Dorsolateral prefrontal cortex (tissue), 122 donors: ENCODE measurements at places on chromosomes 13 and 19. TPM values are rescaled to one million over a fixed set of nuclear protein-coding genes. Genes with fewer than 3 reads are reported as not detected.

Gene DENND1C
- total RNA-seq: 1.9 TPM

DNA sequence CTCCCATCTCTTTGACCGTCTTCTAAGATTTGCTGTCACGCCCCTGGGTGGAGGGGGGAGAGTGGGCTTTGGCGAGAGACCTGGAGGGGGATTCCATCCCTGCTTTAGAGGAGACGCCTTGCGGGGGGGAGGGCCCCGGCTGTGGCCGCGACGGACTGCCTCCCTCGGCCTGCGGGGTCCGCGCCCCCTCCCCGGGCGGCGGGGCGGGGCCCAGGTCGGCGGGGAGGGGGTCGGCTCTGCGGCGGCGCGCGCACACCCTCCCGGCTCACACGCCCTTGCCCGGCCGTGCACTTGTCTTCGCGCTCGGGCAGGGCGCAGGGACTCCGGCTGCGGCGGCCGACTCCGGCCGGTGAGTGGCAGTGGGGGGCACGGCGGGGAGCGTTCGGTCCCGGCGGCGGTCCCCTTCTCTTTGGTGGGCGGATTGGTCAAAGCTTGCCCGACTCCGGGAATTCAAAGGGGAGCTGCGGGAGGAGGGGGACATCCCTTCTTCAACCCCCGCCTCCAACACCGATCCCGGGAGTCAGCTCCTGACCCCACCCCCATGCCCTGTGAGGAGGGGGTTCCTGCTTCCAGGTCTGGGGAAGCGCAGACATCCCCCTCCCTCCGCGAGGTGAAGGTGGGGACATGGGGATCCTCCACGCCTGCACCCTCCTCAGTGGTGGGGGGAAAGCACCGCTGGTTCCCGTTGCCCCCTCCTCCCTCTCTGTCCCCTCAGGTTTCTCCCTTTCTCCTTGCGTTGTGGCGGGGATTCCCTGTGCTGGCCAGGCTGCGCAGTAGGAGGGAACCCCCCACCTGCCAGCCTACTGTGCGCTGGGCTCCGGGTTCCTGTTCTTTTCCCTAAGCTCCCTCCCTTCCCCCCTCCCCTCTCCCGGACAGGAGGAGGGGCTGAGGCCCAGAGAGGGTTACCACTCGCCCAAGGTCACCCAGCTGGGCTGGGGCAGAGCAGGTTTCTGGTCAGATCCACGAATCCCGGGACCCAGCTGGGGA, 14.6 kb upstream of the KCNN1 start:
- no peak for DNase-seq

DNA sequence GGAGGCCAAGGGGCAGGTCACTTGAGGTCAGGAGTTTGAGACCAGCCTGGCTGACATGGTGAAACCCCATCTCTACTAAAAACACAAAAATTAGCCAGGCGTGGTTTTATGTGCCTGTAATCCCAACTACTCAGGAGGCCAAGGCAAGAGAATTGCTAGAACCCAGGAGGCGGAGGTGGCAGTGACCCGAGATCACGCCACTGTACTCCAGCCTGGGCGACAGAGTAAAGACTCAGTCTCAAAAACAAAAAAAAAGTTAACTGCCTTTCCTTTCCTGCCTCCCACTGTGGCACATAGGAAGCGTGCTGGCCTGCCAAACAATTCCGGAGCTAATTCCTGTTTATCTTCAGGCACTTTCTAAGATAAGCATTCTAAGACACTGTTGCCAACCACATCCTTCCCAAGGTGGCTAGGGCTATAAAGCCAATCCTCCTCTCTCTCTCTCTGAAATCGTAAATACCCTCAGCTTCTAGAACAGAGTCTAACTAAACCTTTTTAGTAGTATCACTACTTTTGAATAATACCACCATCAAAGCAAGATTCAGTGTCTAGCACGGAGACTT, 21.6 kb downstream of the SLC25A30 start:
- DNase-seq: no peak

Gene C19orf44
- total RNA-seq: 6.5 TPM

GRCh38 chr13:66612983-66613382, 617.2 kb downstream of the PCDH9 start:
- DNase-seq: no peak

Gene NCR1
- total RNA-seq: not detected
